ENCODE measurements at places on chromosomes 2 and 18.
A peak's percentile ranks its signal among the peaks of the same experiment; 100 is the strongest.

DNA sequence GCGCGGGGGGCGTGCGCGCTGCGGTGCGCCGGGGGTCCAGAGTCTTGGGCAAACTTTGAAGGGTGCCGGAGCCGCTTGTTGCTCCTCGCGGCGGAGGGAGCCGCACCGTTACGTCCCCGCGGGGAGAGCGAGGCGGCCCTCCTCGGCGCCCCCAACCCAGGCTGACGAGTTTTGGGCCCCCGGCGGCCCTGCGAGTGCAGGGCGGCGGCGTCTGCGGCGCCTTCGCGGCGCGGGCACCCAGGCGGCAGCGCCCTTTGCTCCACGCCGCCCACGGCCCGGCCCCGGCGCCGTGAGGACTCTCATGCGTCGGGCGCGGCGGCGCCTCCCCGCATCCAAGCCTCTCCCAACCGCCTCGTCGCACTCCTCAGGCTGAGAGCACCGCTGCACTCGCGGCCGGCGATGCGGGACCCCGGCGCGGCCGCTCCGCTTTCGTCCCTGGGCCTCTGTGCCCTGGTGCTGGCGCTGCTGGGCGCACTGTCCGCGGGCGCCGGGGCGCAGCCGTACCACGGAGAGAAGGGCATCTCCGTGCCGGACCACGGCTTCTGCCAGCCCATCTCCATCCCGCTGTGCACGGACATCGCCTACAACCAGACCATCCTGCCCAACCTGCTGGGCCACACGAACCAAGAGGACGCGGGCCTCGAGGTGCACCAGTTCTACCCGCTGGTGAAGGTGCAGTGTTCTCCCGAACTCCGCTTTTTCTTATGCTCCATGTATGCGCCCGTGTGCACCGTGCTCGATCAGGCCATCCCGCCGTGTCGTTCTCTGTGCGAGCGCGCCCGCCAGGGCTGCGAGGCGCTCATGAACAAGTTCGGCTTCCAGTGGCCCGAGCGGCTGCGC, 814 bp downstream of the FZD7 start:
- DNase-seq: peak; percentile 24

- no peak for DNase-seq
Observed at GRCh38 chr2:160892204-160892603, 268.0 kb upstream of the TANK start.

GRCh38 chr2:216739035-216739434, 43.7 kb upstream of the IGFBP5 start:
- DNase-seq: no peak

DNA sequence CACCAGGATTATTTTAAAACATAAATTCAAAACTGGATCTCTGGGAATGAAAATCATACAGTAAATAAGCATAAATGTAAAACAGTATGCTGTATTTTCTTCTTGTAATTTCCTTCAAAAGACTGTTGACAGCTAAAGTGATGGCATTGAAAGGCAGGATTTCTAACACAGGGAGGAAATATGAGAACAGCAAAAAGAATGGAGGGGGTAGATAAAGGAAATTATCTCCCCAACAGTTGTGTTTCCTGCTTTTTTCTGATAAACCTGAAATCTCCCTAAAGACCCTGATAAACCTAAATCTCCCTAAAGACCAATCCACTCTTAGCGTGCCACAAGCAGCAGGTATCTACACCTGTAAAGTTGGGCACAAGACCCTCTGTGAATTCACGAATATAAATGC, 50.8 kb downstream of the PIAS2 start:
- DNase-seq: no peak

GRCh38 chr2:46781468-46782189, 134.0 kb downstream of the MCFD2 start:
- DNase-seq: no peak

DNA sequence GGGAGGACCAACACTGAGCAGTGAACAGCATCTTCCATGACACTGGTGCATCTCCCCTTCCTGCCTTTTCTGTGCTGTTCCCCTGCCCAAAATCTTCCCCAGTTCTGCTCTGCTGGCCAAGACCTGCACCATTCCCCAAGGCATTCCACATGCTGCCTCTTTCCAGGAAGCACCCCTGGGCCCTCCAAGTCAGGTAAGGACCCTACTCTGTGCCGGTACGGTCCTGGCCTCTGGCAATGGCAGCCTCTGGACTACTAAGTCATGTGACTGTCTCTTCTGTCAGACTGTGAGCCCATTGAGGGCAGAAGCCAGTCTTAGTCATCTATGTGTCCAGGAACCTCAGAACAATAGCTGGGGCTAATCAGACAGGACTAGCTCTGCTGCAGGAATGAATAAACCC, 282.0 kb downstream of the MYCN start:
- DNase-seq: no peak

- DNase-seq: no peak
Observed at GRCh38 chr2:16713011-16713423, 47.4 kb upstream of the CYRIA start.

GRCh38 chr18:63788447-63789096, 13.4 kb downstream of the SERPINB7 start:
- DNase-seq: peak; percentile 14

DNA sequence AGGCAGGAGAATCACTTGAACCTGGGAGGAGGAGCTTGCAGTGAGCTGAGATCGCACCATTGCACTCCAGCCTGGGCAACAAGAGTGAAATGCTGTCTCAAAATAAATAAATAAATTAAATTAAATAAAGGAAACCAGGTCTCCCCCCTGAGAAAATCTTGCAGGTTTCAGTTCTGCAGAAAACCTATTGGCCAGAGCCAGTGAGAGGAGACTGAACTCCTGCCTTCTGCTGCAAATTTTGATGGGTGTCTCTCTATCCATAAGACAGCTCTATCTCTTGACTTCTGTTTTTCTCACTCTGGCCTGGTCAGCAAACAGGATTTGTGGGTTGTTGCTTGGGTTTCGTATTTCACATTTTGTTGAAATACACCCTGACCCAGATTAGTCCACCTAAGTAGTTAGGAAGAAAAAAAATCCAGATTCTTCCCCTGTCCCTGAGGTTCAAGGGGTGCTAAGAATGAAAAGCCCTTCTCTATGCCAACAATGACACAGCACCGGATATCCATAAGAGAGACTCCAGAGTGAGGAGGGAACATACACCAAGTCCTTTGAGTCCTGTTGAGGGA, 86.7 kb upstream of the MAP4K4 start:
- no peak for DNase-seq

DNA sequence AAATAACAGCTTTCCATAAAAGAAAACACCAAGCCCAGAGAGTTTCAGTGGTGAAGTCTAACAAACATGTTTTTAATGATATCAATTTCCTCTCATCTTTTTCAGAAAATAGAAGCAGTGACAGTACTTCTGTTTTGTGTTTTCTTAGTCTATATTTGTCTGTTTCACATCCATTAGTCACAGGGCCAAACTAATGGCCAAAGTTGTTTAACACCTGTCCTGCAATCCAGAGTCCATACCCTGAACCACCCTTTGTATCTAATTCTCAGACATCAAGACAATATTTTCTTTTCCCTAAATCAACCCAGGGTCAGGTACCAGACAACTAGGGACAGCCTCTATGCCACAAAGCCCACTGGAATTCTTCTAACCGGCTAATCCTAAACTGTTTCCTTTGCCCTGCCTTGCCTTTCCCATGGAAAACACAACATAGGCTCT, 25.9 kb downstream of the TMSB10 start:
- DNase-seq: no peak

DNA sequence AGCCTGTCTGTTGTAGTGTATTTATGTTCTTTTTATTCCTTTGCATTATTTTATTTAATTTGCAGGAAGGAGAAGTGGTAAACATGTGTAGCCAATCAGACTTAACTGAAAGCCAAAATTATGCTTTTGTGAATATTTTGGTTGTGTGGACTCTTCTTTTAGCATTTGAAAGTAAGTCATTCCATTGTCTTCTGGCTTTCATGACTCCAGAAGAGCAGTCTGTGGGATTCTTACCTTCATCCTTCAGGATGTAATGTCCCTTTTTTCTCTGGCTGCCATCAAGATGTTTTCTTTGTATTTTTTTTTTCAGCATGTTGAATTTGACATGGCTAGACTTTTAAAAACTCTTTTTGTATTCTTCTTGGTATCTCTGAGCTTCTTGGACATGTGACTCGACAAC, 895.2 kb upstream of the ZEB2 start:
- no peak for DNase-seq

- no peak for DNase-seq
Observed at GRCh38 chr2:234864506-234864905, 87.3 kb upstream of the SH3BP4 start.

- no peak for DNase-seq
Observed at GRCh38 chr18:46581648-46582047, 75.4 kb downstream of the LOXHD1 start.

GRCh38 chr2:109197491-109198418, 68.8 kb downstream of the SH3RF3 start:
- no peak for DNase-seq

GRCh38 chr2:173347305-173348168, 7.1 kb upstream of the CDCA7 start:
- no peak for DNase-seq

DNA sequence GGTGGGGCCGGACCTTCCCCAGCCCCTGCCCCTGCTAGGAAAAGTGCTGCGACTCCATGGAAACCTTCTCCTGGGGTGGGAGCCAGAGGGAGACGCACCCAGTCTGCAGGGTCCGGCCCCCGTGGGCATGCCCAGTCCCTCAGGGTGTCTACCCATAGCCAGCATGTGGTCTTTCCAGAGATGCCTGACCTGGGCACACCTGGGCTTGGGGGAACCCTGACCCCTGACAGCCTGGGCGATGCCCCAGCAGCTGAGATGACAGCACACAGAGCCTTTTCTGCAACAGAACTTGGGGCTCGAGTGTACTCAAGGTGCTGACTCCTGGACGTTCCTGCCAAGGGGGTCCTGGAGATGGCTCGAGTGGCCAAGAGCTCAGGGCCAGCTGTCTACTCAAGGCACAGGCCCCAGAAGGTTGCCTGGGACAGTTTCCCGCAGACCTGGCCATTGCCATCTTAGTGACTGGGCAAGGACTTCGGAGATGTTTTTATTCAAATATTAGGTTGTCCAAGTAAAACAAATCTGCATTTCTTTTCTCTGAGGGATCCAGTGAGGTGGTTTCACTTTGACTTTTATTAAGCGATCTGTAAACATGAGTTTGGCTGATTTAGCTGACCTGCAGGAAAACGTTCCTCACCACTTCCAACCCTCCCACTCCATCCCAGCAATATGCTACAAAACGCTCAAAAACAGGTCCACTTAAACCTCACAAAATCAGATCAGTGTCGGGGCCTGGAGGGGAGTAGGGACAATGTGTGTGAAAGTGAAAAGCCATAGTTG, 228.0 kb downstream of the EIPR1 start:
- no peak for DNase-seq

- no peak for DNase-seq
Observed at GRCh38 chr2:17540813-17541530, 476 bp downstream of the VSNL1 start.

DNA sequence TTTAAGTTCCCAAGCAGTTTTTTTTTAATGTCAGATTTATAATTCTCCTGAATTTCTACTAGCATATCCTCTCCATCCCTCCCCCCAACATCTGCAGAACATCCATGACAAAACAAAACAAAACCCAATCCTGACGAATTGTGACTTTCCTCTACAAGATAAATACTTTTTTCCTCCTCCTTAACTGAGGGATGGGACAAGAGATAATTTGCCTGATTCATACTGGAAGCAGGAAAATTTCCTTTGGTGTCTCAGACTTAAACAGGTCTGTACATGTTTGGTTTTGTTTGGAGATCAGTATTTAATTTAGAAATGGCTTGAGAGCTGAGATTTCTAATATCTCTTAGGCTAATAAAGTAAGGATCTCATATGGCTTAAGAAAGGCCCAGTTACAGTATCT, 2.2 kb downstream of the CAVIN2 start:
- no peak for DNase-seq

- no peak for DNase-seq
Observed at GRCh38 chr2:31060397-31060796, 77.8 kb downstream of the GALNT14 start.

GRCh38 chr2:123546353-123546752, 478.7 kb upstream of the CNTNAP5 start:
- no peak for DNase-seq

- no peak for DNase-seq
Observed at GRCh38 chr2:130756053-130756873, 923 bp downstream of the AMER3 start.

DNA sequence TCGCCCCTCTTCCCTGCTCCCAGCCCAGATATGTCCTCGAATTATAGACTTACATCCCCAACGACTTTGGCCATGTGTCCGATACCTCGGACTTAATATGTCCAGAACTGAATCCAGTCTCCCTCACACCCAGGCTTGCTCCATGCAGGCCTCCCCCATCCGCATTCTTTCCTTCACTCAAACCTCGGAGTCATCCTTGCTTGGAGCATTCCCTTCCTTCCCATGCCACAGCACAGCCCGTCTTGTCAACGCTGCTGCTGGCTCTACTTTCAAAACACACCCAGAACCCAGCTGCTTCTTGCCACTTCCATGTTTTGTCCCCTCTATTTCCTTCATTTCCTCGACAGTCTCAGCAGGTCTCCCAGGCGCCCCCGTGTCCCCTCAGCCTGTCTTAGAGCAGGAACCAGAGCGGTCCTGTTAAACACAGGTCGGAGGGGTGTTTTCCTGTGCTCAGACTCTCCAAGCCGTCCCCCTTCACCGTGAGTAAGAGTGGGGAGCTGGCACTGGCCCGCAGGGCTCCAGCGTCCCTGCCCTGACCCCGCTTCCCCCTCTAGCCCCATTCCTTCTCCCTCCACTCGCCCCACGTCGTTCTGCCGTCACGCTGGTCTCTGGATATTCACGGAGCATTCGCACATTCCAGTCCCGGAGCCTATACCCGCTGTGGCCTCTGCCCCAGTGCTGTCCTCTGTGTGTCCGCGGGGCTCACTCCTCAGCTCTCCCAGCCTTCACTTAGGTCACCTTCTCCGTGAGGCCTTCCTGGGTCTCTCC, 54.4 kb downstream of the VAPA start:
- no peak for DNase-seq

GRCh38 chr2:240050278-240050677, 3.0 kb downstream of the OR6B3 start:
- no peak for DNase-seq
